ENCODE measurements at places on chromosomes 12 and 14.

DNA sequence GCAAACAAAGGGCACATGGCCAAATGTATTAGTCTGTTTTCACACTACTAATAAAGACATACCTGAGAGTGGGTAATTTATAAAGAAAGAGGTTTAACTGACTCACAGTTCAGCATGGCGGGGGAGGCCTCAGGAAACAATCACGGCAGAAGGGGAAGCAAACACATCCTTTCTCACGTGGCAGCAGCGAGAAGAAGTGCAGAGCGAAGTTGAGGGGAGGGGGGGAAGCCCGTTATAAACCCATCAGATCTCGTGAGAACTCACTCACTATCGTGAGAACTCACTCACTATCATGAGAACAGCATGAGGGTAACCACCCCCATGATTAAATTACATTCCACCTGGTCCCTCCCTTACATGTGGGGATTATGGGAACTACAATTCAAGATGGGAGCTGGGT, 66.1 kb downstream of the ST8SIA1 start:
- no peak for DNase-seq

DNA sequence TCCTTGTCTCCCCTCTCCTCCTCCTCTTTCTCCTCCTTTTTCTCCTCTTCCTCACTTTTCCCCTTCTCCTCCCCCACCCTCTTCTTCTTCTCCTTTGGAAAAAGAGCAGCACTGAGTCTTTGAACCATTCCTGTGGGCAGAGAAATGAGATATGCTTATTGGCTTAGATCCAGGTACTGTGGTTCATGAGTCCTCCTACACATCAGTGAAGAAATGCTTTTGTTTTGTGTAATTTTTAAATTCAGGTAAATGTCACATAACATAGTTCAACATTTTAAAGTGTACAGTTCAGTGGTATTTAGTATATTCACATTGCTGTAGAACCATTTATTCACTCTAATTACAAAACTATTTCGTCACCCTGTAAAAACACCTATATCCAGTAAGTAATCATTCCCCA, 402.1 kb downstream of the AACS start:
- DNase-seq = no peak

- no peak for DNase-seq
Measured at GRCh38 chr14:30165255-30165654, 237.6 kb upstream of the PRKD1 start.

- DNase-seq = no peak
Measured at GRCh38 chr12:32322354-32322753, 77.0 kb upstream of the FGD4 start.

- DNase-seq = no peak
Measured at GRCh38 chr12:12715459-12716150, 1.6 kb upstream of the CDKN1B start.

- no peak for DNase-seq
Measured at GRCh38 chr14:105146181-105146975, 22.2 kb downstream of the JAG2 start.

- DNase-seq = no peak
Measured at GRCh38 chr12:77940567-77940966, 109.9 kb downstream of the NAV3 start.

- DNase-seq = no peak
Measured at GRCh38 chr14:93963692-93964091, 12.7 kb downstream of the ASB2 start.

DNA sequence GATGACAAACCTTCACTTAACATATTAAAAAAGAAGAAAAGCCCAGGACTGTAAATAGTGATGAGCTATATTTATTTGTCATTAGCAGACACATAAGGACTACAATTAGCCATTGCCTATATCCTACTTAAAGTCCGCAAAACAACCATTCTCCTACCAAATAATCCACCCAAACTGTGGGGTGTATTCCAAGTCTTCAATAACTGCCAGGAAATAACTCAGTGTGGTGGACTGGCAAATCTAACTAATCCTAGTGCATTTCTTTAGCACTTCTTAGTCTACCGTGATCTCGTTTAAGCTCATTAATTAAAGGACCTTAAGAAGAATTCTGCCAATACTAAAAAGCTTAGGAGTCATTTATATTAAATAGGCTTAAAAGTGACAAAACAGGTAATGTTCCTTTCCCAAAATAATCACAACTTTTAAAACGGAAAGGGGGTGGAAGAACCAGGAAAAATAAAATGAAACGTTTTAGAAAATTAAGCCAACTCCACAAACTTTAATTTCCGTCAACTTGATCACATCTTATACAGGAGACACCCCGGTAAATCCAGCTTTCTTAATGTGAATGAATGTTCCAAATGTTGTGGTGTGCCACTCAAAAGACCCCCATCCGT, 1.8 kb downstream of the NOVA1 start:
- no peak for DNase-seq

- no peak for DNase-seq
Measured at GRCh38 chr12:76192416-76192815, 107.9 kb upstream of the NAP1L1 start.

DNA sequence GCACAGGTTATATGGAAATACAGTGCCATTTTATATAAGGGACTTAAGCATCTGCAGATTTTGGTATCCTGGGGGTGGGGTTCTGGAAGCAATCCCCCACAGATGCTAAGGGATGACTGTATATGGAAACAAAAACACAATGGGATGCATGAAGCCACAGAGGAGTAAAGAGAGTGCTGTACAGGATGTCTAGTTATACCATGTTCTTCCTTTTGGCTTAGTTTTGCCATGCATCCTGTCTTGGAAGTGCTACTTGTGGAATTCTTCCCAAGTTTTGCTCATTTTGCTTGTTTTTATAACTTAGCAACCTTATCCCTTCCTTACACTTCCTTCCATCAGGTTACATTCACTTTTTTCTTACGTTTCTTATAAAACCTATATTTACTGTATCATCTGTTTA, 55.6 kb downstream of the TRMT5 start:
- DNase-seq = no peak

DNA sequence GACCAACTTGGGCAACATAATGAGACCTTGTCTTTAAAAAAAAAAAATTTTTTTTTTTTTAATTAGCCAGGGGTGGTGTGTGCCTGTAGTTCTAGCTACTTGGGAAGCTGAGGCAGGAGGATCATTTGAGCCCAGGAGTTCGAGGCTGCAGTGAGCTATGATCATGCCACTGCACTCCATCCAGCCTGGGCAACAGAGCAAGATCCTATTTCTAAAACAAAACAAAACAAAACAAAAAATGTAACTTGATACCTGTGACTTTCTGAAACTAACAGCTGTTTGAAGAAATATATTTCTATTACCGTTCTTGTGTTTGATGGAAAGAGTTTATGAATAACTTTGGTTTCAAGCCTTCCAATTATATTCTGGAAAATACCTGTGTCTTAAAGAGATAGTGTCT, 1.7 kb upstream of the ACACB start:
- no peak for DNase-seq

- DNase-seq = no peak
Measured at GRCh38 chr14:32414808-32415255, 85.7 kb downstream of the AKAP6 start.

- no peak for DNase-seq
Measured at GRCh38 chr12:130308393-130308792, 29.3 kb upstream of the PIWIL1 start.

GRCh38 chr14:95667249-95667693, 19.0 kb upstream of the TCL1B start:
- DNase-seq = no peak

- DNase-seq = no peak
Measured at GRCh38 chr12:40056373-40056772, 49.5 kb downstream of the SLC2A13 start.

- DNase-seq = no peak
Measured at GRCh38 chr12:8628731-8629130, 16.1 kb upstream of the AICDA start.

DNA sequence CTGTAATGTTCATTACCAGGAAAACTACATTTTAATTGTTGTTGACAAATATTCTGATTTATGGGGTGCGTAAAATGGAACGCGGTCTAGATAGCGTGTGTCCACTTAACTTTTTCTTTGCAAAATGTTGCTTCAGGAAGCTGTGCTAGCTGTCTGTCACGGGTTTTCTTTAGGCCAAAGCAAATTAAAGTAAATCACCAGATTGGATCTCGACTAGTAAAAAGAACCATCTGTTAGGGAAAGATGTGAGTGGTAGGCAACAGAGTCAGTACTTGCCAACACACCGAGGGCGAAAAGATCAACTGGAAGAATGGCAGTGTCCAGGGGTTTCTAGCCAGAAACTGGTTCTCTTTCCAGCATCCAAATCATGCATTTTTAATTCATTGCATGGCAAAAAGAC, 404.9 kb upstream of the TMPO start:
- DNase-seq = no peak

GRCh38 chr12:66055837-66056319, 74.7 kb downstream of the LLPH start:
- DNase-seq = no peak

DNA sequence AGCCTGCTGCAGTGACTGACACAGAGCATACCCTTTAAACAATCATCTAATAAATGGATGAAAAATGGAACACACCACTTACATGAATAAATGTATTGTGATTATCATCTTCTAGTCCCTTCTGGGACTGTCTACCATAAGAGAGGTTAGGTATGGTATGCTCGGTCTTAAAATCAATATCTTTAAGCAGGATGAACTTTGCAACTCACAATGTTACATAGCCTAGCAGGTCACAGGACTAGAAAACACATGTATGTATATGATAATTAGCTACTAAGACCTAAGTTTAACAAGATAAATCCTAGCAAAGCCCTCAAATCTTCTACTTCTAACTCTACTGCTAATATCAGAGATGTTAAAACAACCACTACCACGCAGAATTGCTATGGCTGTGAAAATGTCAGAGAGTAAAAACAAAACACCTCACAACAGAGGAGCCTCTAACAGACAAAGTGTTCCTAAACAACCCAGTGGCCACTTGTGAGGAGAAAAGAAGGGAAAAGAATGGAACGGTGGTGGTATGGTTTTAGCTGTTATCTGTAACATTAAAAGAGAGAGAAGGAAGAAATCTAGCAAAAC, 139.4 kb downstream of the STXBP6 start:
- DNase-seq = no peak

GRCh38 chr14:69715725-69716477, 51.0 kb upstream of the SRSF5 start:
- DNase-seq = no peak

DNA sequence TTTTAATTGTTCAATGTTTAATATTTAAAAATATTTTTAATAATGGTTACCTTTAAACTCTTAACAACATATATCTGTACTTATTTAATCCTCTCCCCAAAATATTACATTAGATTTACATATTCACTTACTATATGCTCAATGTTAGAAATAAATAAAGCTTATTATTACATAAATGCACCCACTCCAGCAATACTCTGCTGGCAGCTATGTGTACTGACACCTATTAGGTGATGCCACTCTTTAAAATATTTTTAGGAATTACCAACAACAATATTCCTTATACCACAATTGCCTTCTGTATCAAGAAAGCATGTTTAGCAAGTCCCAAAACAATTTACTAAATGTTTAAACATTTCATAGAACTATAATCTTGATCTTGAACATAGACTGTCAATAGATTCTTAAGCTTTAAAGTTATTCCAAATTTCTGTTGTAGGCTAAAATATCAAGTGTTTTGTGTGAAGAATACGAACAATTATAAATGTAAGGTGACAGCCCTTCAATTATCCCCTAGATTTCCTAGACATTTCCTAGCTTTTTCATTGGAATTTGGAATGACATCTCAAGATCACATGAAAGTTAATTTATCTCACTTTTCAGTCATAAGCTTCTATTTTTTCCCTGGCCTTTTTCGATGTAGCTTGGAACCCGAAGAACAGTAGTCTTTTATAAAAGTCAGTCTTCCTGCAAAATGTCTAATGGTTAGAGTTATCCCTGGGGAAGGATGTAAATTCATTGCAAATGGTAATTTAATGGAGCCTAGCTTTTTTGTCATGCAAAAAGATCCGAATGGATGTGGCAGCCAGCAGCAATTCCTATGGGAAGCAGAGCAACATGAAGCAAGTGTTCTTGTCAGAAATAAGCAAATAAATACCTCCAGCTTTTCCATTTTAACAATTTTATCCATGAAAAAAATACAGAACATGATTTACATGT, 907.5 kb upstream of the ATXN7L3B start:
- no peak for DNase-seq

- no peak for DNase-seq
Measured at GRCh38 chr14:84750763-84751554, 779.0 kb upstream of the FLRT2 start.

DNA sequence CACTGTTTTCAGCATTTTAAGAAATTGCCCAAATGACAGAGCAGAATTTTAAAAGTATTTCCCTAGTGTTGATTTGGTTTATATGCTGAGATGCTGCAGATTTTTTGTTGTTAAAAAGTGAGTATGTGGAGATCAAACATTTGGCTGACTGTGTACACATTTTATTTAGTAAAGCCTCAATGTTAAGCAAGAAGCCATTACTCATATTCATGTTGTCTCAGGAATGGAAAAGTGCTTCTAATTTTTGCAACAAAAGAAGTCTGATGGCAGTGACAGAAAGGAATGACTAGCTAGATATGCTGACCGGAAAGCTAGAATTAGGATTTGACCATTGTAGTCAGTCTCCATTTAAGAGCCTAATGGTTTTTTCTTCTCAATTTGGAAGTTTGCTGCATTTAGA, 22.5 kb downstream of the SLC38A6 start:
- DNase-seq = no peak

- DNase-seq = no peak
Measured at GRCh38 chr12:51534216-51535074, 56.6 kb upstream of the SCN8A start.

DNA sequence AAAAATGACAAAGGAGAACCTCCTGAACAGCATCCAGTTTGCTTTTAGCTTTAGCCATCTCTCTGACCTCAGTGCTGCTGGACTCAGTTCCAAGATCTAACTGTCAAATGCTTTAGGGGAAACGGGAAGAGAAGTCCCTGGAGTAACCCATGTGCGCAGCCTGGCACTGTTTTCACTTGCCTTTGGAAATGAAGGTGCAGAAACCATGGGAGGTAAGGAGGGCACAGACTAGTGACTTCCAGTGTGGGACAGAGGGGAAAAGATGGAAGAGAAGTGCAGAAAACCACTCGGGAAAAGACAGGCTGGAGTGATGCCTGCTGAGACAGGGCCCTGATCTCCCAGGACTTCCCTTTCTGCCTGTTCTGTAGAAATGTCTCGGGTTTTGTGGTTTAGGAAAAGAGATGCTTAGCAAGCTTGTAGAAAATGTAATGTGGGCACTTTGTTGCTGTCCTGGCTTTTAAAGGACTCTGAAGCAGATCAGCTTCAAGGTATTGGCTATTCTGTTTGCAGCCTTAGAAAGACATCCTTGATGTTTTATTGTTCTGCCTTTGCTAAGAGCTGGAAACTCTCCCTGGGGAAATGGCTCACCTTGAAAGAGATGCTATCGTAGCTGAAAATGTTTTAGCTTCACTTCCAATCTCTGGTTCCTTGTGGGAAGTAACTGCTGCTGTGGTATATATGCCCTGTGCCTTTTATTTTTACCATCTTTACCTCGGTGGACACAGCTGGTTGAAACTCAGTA, 124.6 kb upstream of the HIF1A start:
- DNase-seq = no peak

GRCh38 chr14:22448035-22448904, 140.8 kb downstream of the DAD1 start:
- DNase-seq = no peak

DNA sequence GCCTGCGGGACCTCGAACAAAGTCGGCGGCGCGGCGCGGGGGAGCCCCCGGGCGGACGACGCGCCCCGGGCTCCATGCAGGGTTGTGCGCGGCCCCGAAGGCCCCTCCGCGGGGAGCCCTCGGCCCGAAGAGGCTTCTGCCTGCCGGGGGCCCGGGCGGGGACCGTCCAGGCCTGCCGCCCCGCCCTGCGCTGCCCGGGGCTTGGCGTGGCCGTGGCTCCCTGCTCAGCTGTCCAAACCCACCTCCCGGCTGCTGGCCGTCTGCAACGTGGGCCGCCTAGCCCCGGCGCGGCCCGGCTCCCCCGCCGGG, 670 bp downstream of the DYRK2 start:
- no peak for DNase-seq

Data from T1000 (cell line).